NCI-H446 (cell line): ENCODE measurements at places on chromosomes 3 and 15.
A peak's percentile ranks its signal among the peaks of the same experiment; 100 is the strongest.

GRCh38 chr15:70095408-70096214 lies 2.1 kb downstream of the TLE3 start:
- DNase-seq, result no peak

DNA sequence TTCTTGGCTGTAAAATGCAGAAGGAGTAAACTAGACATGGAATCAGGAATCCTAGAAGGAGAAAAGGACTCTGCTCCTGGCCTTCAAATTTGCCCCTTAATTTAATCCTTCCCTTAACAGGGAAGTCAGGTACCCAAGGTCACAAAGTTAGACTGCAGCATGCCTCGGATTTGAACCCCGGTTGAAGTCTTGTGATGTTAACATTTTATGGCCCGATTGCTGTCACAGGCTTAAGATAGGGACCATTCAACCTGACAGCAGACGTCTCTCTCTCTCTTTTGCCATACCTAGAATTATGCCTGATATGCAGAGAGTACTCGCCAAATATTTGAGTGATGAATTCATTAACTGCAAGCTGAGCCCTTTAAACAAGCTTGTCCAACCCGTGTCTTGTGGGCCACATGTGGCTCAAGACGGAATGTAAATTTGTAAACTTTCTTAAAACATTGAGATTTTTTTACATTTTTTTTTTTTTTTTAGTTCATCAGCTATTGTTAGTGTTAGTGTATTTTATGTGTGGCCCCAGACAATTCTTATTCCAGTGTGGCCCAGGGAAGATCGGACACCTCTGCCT lies 217.2 kb downstream of the THSD4 start:
- DNase-seq, result no peak

DNA sequence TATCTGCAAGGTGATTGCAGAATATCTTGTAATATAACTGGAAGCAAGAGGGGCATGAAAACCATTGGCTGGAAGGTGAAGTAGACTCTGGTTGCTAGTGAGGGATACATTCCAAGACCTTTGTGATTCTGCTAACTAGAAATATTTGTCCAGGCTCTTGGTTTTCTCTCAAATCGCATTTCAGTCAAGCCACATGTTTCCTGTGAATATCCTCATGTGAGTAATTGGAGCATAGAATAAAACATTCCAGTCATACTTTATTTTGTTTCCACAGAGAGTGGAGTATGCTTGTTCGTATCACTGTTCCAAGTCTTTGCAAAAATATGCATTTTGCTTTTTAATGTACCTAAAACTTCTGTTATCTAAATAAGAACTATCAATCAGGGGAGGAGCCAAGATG lies 850.0 kb downstream of the EPHA3 start:
- DNase-seq, result no peak

DNA sequence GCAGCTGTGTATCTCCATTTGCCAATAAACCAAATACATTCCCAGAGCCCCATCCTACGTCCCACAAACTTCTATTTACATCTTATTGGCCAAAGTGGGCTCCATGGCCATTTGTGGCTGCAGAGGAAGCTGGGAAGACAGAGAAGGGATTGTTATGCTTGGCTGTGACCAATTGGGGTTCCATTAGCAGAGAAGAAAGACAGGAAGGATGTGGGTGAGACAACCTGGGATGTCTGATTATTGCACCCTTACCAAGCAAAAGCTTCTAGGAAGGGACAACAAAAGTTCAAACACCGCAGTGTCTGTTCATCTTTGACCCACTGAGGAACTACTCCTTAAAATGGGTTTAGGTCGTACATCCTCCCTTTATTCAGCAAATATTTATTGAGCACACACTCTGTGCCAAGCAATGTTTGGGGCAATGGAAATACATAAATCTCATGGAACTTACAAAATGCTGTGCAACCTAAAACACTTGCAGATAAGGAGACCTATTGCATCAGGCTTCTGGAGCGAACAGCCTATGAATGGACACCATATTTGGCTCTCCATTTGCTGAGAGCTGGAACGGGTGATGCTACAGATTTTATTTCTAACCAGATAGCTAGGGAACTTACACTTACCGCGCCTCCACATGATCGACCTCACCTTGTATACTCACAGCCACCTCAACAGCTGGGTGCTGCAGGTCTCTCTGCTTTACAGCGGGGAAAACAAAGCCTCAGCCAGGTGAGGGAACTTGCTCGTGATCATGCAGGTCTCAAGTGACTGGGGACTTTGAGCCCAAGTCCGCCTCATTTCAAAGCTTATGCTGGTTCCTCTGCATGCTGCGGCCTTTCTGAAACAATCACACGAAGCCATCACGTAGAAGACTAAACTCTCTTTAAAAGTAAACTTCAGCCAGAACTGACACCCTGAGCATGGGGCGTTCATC lies 21.4 kb upstream of the NR2E3 start:
- no peak for DNase-seq

DNA sequence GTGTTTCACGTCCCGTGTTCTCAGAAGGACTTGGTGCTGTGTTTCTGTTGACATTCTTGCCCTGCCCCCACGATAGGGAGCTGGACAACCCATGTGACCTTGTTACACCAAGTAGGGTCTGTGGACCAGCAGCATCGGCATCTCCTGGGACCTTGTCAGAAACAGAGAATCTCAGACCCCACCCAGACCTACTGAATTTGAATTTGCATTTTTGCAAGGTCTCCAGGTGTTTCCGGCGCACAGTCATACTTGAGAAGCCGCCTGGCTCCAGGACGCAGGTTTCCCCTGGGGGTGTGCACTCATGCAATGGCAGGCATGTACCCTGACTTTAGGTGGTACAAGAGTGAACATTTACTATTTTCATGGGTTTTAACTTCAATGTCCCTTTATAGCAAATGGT lies 117.9 kb downstream of the TLE3 start:
- DNase-seq, result no peak

- DNase-seq, result no peak
Observed at GRCh38 chr3:167862104-167862730, 126.7 kb downstream of the SERPINI1 start.

GRCh38 chr3:61924090-61924735 lies 362.8 kb downstream of the PTPRG start:
- no peak for DNase-seq

DNA sequence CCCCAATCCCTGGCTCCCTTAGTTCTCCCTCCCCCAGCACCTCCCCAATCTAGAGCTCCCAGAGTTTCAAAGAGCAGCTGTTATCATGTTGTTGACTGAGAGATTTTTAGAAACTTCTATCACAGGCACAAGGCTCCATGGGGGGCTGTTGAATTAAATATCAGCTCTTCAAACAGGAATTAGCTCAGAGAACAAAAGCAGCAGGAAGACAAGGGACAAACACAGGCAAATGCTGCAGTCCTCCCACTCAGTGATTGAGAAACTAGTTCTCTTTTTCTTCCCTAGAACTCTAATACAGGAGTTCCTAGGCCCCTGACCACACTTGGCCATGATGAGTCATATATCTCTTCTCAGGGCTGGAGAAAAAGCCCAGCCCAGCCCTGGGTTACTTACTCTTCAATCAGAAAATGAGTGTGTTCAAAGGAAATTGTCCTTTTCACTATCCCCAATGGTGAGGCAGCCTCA lies 262.1 kb downstream of the IGSF11 start:
- no peak for DNase-seq

DNA sequence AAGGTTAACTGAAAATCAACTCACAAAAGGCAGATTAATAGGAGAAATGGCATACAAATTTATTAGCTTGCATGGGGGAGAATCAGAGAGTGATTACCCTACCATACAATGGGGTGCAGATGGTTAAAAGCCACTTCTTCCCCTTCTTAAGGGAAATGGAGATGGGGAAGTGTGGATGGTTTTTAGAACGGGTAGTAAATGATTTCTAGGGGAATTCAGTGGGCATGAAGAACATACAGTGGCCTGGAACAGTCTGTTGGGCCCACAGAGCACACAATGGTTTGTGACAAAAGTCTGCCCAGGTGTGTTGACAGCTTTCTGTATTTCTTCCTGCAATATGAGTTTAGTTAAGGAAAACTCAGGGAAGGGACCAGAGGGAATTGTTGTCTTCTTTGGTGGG lies 61.0 kb downstream of the C3orf80 start:
- no peak for DNase-seq

GRCh38 chr3:118607915-118608820 lies 426.5 kb downstream of the IGSF11 start:
- no peak for DNase-seq

- no peak for DNase-seq
Observed at GRCh38 chr3:10962481-10963036, 30.0 kb upstream of the SLC6A1 start.

DNA sequence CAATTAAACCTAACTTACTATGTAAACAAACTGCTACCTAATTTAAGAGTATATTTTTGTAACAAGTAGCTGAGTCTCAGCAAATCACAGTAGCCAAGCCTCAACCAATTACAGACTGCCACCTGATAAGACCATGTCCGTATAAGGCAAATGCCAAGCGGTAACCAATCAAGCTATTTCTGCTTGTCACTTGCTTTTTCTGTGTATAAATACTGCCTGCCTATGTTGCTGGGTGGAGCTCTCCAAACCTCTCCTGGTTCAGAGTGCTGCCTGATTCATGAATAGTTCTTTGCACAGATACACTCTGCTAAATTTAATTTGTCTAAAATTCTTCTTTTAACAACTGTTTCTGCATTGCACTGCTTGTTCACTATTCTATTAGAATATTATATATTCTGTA lies 42.6 kb downstream of the ZNF148 start:
- no peak for DNase-seq

- no peak for DNase-seq
Observed at GRCh38 chr3:15287565-15288330, 44.6 kb downstream of the SH3BP5 start.

- DNase-seq, result no peak
Observed at GRCh38 chr3:5252131-5252530, 64.6 kb downstream of the EDEM1 start.

DNA sequence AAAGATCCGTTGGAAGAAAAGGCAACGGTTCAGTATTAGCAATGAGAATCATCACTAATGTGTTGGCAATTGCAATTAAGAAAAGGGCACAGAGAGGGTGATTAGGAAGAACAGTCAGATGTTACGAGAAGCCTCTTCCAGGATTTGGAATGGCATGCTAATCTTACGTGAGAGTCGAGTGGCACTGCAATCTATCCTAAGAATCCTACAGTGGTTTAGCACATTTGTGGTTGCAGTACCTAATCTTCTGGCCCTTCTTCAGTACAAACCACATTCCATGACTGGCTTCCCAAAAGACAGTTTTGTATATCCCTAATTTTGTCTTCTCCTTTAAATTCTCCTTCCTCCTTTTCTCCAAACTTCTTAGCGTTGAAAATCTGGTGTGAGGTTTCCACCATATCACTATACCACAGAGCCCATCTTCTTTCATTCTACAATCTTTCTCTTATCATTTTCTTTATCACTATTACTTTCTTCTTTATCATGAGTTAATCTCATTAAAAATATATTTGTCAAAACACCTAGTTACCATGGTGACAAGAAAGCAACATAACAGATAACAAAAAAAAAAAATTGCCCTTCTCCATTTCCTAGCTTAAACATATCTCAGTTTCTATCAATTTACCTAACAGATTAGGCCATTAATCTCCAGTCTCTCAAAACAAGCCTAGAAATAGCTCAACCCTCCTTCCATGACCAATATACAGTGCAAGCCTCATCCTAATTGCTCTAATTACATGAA lies 60.1 kb downstream of the IGSF11 start:
- DNase-seq, result peak; percentile 53

- DNase-seq, result no peak
Observed at GRCh38 chr3:184308744-184309143, 5.7 kb upstream of the EIF4G1 start.

DNA sequence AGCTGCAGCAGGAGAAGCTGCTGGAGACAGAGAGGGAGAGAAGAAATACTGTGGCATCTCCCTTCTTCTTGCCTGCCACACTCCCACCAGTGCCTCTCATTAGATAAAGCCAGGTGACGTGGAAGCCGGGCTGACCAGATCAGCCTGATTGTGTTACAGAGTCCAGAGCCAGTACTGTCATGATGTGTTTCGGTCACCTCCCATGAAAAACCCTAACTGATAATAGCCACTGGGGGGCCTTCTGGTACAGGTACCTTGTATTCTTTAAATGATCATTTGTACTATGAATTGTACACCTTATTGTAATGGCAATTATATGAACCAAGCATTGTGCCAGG lies 125.8 kb upstream of the TMEM108 start:
- no peak for DNase-seq

- DNase-seq, result no peak
Observed at GRCh38 chr3:61134532-61134931, 116.7 kb downstream of the FHIT start.

DNA sequence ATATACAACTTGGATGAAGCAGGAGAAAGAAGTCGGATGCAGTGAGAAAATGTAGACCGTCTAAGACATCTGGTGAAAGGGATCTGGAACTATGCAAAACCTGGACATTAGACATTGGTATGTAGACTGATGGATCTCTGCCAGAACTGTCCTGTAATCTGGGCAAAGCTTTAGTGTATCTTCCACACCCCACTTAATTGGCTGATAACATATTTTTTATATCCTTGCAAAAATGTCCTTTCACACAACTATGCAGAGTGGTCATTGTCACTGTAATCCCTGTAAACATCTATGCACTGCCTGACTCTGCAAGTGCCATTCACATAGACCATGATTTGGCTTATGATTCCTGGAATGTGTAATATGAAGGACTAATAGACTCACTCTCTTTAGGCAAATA lies 163.1 kb downstream of the TUSC7 start:
- no peak for DNase-seq

DNA sequence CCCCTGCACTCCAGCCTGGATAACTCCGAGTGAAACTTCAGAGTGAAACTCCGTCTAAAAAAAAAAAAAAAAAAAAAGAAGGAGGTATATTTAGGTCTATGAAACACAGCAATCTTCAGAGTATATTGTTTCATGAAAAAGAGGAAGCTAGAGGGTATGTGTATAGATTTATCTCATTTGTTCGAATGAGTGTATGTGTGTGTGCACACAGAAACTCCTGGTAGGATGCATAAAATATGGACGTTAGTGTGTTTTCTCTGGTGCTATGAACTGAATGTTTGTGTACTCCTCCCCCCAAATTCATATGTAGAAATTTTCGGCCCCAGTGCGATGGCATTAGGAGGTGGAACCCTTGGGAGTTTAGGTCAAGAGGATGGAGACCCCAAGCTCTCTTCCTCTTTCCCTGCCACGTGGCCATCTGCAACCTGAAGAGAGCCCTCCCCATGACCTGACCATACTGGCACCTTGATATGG lies 98.6 kb upstream of the KLF13 start:
- DNase-seq, result no peak

DNA sequence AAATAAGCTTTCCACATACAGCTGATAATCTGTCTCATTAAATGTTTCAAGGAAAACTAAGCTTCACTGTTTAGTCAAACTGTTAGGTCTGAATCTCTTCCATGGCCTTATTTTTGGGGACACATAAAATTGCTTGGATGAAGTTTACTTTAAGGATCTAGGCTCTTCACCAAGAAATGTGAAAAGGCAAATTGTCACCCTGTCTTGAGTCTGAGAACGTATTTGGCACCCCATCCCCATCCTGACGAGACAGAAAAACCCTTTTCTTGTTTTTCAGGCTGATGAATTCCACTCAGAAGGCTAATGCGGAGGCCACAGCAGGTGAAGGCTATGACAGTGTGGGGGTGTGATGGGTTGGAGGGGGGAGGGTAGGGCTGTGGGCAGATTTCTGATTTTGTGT lies 226.6 kb downstream of the GREM1 start:
- no peak for DNase-seq
